Foreskin keratinocyte (primary cell): ENCODE measurements at places on chromosomes 7 and 10. TPM values are rescaled to one million over a fixed set of nuclear protein-coding genes. Genes with fewer than 3 reads are reported as not detected.

Gene LFNG
- total RNA-seq, result 17.7 and 21.5 TPM in 2 replicates

Gene GOLGA7B
- 0.63 and 0.68 TPM in 2 replicates for total RNA-seq

Gene NUPR2
- total RNA-seq, result not detected in 2 replicates

Gene MACROH2A2
- total RNA-seq, result 33.9 and 35.6 TPM in 2 replicates

Gene DKK1
- total RNA-seq, result 228 and 406 TPM in 2 replicates

Gene HACD1
- total RNA-seq, result 20.2 and 22.1 TPM in 2 replicates

Gene ANKRD30A
- not detected in 2 replicates for total RNA-seq

Gene PIK3CG
- not detected in 2 replicates for total RNA-seq

Gene EPDR1
- total RNA-seq, result 0.11 TPM in 1 of 2 replicates, not detected in the other

Gene ACSM6
- total RNA-seq, result not detected in 2 replicates

Gene FAM241B
- total RNA-seq, result 2.5 and 5.4 TPM in 2 replicates

Gene NEBL
- 0.17 and 0.32 TPM in 2 replicates for total RNA-seq

Gene TAS2R39
- total RNA-seq, result not detected in 2 replicates

Gene ATE1
- 22.9 and 23.4 TPM in 2 replicates for total RNA-seq

Gene CTBP2
- 100 and 101 TPM in 2 replicates for total RNA-seq
